T-helper 1 cell (primary cell): ENCODE measurements at places on chromosomes 1 and 21.
A peak's percentile ranks its signal among the peaks of the same experiment; 100 is the strongest.

GRCh38 chr21:40575976-40576375 is 271.0 kb downstream of the DSCAM start:
- DNase-seq = no peak

DNA sequence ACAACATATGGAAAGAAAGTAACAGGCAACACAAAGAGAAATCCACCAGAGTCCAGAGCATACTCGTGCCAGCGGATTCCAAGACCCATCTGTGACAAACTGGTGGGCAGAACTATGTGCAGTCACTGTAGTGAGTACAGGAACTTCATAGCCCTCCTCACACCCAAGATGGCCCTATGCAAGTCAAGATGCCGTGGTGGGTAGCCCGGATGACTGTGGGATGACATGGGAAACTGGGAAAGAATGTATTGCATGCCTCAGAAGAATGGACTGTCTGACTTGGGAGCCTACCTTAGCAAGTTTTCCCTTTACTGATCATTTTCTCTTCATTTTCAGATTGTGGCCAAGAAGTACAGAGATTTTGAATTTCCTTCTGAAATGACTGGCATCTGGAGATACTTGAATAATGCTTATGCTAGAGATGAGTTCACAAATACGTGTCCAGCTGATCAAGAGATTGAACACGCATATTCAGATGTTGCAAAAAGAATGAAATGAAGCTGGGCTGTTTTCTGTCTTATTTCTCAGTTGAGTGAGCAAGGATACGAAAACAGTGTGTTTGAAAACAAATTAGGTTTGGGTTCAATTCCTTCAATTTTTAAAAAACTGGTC is 47.3 kb downstream of the CLIC6 start:
- no peak for DNase-seq

DNA sequence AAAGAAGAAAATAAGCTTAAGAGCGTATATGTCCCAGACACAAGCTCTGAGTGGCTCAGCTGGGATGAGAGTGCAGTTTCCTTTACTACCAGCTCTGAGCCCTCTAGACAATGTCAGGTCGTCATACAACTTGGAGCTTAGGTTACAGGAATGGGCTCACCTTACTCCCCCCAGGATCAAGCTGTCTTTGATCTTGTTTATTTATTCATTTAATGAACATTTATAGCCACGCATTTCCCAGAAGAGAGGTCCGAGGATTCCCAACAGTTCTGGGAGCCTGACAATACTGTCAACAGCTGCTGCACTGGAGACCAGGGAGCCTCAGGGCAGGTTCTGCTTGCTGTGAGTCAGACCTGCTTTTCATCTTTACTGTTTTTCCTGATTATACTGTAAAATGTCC is 378.9 kb downstream of the PLPP3 start:
- no peak for DNase-seq

DNA sequence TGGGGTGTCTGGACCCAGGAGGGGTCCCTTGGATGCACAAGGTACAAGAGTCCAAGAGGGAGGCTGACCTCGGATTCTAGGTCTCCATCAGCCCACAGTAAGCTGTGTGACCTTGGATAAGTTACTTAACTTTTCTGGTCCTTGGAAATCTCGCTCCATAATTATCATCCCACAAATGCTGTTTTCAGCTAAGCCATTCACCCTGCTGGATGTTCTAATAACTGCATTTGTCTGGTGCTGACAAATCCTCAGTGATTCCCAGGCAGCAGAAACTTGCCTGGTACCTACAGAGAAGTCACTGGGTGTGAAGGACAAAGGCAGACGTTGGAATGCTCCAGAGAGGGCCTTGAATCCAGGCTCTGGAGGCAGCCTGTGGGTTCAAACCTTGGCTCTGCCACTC is 89.7 kb downstream of the IGSF21 start:
- no peak for DNase-seq

DNA sequence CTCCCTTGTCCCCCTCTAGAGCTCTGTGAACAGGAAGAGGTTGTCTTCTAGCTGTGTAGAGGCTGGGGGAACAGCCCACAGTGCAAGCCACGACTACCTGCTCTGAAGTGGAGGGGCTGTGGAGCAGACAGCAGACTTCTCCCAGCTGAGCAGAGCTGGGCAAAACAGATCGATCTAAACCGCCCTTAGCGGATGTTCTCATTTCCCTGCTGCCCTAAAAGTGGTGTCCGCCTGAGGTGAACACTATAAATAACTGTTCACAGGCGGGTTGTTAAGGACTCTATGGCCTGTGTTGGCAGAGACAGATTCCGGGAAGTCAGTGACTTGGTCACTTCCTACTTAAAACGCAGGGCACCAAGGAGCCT is 203.2 kb downstream of the RHOU start:
- no peak for DNase-seq

GRCh38 chr1:4638345-4638729 is 16.1 kb upstream of the AJAP1 start:
- no peak for DNase-seq

GRCh38 chr1:69191335-69191734 is 376.4 kb upstream of the LRRC7 start:
- DNase-seq = no peak

DNA sequence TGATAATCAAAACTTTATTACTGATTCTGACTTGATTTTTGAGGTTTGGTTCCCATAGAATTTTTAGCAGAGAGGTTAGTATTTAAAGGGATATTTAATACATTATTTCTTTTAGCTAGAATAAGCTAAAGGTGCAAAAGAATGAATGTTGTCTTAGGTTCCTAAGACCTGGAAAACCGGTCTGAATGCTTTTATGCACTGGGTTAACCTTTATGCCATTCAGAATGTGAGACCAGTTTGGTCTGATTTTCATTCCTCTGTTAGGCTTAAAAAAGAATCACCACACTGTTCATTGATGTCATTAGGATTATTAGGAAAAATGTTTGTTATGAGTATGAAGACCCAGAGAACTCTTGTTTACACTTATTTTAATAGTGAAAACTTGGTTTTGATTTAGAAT is 30.1 kb downstream of the RAP1A start:
- no peak for DNase-seq

- no peak for DNase-seq
These were observed 43.2 kb downstream of the MRPS6 start for GRCh38 chr21:34116569-34116968.

- no peak for DNase-seq
These were observed 100.8 kb upstream of the SLC45A1 start for GRCh38 chr1:8217011-8217711.

- no peak for DNase-seq
These were observed 93.6 kb downstream of the OLFML2B start for GRCh38 chr1:161930064-161930463.

DNA sequence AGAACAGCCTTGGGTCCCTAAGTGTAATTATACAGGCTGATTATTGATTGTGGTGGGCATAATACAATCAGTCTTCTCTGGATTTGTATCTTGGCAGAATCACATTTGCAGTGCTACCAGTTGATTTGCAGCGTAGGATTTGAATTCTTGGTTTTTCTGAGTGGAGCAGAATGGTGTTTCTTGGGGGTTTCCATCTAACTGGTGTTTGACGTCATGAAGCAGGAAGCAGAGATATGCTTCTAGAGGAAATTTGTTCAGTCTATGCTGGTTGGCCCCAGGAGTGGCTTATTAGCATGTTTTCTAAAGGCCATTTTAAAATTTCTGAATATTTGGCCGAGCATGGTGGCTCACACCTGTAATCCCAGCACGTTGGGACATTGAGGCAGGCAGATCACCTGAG is 3.4 kb downstream of the CTTNBP2NL start:
- DNase-seq = no peak

- DNase-seq = no peak
These were observed 50.3 kb downstream of the PCSK9 start for GRCh38 chr1:55089683-55090082.

DNA sequence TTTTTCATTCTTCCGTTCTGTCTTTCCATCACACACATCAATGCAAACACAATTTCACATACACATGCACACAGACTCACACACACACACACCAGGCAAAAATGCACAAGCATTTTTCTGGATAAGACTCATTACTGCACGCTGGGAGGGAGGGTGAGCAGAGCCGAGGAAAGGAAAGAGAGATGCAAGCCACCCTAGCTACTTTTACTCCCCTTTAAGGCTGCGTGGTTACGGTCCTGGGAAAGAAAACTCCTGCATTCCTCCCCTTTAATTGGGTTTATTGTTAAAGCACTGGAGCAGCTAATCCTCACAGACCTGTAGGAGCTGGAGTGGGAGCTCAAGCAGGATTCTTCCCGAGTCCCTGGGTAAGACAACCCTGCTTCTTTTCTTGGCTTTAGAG is at the start of gene CAMK1G:
TSS of gene CAMK1G (plus strand) at position 307 of the 400 bp plus-strand sequence. CDS start 11,270 bp downstream, outside the sequence.
- no peak for DNase-seq

DNA sequence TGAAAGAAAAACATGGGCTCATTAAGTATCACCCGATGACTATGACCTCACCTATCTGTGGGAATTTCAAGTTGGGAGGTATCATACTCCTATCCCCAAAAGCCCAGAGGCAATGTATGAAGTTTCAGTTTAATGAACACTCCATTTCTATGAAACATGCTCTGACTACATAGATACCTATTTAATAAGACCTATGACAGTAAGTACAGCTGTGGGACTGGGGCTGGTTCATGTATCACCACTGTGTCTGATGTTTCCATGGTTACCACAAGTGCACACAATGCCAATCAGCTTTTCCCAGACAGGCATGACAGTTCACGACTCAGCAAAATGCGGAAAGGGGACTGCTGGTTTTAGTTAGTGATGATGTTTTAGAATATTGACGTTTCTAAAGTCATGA is 167.7 kb downstream of the SIPA1L2 start:
- no peak for DNase-seq

GRCh38 chr1:234841710-234842231 is 231.8 kb upstream of the IRF2BP2 start:
- peak; percentile 81 for DNase-seq

DNA sequence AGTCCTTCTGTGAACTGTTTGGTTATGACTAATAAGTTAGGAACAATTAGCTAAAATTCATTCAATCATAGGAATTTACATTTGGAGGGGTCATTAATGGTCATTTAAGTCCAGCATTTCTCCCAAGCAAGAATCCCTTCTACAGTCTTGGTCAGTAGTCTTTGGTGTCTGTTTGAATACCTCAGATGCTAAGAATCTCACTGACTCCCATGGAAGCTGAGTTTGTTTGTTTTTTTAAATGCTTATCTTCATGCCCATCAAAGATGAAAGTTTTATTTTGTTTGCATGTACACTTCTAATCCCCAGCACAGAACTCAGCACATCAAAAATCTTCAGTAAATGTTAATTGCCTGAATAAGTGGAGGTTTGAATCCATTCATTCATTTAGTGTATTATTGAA is 41.3 kb upstream of the SLC44A3 start:
- no peak for DNase-seq

DNA sequence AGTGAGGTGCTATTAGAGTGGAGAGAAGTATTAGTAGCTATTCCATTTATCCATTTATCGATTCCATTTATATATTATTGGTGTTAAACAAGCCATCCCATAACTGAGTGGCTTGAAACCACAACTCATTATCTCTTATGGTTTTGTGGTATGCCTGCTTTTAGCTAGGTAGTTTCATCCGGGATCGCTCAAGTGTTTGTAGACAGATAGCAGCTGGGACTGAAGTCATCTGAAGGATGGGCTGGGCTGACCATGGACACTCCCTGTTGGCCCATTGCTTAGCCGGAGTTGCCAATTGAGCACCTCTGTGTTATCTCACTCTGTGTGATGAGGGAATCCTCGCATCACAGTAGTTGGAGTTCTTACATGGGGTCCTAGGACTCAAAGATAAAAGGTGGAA is 622.5 kb downstream of the PLA2G4A start:
- no peak for DNase-seq

DNA sequence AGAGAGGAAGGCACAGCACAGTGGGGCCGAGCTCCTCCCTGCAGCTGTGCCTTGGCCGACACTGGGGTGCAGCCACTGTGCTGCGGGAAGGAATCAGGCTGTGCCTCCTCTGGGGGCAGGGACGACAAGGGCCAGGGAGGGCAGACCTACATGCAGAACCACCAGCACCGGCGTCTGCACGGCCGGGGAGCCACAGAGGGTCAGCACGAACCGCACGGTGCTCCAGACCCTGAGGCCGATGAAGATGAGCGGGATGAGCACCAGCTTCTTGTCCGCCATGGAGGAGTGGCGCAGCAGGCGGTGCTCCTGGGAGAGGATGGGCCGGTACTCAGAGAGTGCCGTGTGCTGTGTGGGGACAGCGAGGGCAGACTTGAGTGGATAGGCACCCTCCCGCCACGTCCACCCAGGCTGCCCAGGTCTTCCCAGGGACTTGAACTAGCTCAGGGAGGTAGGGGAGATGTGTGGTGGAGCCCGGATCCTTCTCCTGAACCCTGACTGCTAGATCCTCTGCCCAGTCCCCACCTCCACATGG is 23.5 kb downstream of the GPR157 start:
- DNase-seq = no peak

DNA sequence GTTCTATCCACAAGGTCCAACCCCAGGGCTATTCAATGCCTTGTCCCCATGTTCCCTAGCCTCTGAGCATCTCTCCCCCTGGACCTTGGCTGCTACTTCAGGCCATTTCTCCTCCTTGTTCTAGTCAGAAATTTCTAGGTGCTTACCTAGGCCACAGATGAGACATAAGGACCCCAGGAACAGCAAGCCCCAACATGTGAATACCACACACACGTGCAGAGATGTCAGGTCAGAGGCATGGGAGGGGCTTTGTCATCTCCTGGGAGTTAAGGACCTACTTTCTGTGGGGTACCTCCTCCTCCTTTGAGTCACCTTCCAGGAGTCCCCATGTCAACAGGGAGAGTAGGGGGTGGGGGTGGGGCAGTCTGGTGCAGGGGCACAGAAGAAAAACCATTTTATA is 7.1 kb upstream of the RGS16 start:
- no peak for DNase-seq

DNA sequence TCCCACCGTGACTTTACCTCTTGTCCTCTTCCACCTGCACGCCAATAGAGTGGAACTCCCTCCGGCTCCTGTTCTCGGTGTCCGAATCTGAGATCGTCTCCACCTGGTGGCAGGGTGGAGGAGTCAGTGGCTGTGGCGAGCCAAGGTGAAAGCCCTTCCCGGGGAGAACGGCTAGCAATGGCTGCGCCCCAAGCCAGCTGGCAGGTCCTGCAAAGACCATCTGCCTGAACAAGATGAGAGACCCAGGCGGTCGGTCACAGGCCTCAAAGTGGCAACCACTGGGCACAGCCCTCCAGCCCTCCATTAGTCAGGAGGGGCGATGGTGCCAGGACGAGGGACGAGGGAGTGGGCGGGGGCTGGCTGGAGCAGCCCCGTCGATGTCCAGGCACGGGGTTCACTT is 25.4 kb upstream of the SMIM12 start:
- DNase-seq = no peak

DNA sequence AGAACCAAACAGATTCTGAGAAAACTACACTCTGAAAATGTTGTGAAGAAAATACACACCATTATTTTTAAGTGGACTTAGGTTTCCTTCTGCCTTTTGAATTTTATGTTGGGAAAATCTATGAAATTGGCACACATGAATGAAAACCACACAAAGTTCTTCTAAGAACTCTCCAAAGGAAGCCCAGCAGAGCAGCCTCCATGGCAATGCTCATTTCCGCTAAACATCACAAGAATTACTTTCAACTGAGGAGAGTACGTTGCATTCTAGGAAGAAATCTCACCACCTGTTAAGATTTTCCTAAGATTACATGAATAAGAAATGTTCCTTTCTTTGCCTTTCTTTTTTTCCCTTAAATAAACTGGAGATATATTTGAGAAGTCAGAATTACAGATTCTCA is 154.2 kb downstream of the BARHL2 start:
- DNase-seq = no peak
